ENCODE measurements at places on chromosomes 4 and X.

- no peak overlapping the region for H3K27ac ChIP-seq
- H3K4me3 ChIP-seq: no peak overlapping the region
- peaks cover 32% of the 10 kb centered on the region for H3K27me3 ChIP-seq
- DNase-seq: no peak
- H3K36me3 ChIP-seq: no peaks in the 10 kb centered on the region
Observed at GRCh38 chr4:150136036-150136435, 57.8 kb downstream of the DCLK2 start.

DNA sequence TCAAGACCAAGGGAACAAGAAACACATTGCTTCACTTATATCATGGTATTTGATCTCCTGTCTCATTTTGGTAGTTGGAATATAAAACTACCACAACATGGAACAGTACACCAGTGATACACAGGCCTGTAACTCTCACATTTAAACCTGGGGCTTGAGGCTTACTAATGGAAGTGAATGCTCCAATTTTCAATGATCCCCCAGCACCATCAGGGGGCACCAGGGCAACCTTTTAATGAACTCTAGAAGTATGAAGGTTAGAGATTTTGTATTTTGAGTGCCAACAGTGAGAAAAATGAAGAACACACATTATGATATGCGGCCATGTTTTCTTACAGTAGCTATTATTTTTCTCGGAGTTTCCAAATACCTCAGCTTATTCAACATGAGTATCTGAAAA lies 50.7 kb downstream of the C4orf33 start:
- no peak for DNase-seq
- no peaks in the 10 kb centered on the region for H3K36me3 ChIP-seq
- no peak overlapping the region for H3K4me3 ChIP-seq
- H3K27ac ChIP-seq: no peak overlapping the region

DNA sequence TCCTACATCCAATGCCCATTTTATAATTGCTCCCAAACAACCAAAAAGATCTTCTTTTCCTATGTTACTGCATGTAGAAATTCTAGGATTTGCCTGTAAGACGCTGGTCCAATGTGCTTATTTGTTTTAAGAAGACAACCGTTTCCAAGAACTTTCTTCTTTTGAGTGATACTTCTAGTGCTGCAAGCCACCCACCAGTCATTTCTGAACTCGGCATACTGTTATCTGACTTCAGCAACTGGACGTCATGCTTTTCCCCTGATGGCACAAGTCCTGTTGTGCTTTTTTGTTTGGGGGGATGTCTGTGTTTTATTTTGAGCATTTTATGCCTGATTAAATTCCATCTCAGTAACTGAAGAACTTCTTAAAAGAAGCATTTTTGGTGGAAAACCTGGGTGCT lies 16.0 kb upstream of the RAP1GDS1 start:
- DNase-seq: no peak
- H3K27me3 ChIP-seq: peaks cover 11% of the 10 kb centered on the region
- no peak overlapping the region for H3K27ac ChIP-seq
- peaks cover 3% of the 10 kb centered on the region for H3K4me1 ChIP-seq
- H3K4me3 ChIP-seq: no peak overlapping the region

- no peak overlapping the region for H3K27ac ChIP-seq
- peaks cover 3% of the 10 kb centered on the region for H3K36me3 ChIP-seq
- peaks cover 16% of the 10 kb centered on the region for H3K4me1 ChIP-seq
- no peak for DNase-seq
Observed at GRCh38 chrX:110268886-110269285, 49.0 kb downstream of the AMMECR1 start.
